ENCODE measurements at places on chromosomes 12 and 14.

GRCh38 chr12:52226446-52226845, 6.6 kb upstream of the KRT7 start:
- DNase-seq = no peak

DNA sequence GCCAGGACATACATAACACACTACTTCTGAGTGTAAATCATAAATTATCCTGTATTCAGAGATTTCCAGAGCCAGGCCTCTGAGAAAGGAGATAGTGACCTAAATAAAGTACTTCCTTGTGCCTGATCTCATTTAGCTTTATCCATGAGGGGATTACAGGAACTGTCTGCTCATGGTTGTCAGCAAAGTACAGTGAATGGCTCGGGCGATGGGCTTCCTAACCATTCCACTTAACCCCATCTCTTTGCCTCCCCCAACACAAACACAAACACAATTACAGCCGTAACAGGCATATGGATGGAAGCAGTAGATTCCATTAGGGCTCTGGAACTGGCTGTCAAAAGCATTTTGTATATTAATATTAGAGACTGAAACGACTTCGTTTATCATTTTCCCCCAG, 206.7 kb upstream of the CPNE8 start:
- DNase-seq = no peak

GRCh38 chr14:31419967-31420318, 407 bp downstream of the HEATR5A start:
- no peak for DNase-seq

DNA sequence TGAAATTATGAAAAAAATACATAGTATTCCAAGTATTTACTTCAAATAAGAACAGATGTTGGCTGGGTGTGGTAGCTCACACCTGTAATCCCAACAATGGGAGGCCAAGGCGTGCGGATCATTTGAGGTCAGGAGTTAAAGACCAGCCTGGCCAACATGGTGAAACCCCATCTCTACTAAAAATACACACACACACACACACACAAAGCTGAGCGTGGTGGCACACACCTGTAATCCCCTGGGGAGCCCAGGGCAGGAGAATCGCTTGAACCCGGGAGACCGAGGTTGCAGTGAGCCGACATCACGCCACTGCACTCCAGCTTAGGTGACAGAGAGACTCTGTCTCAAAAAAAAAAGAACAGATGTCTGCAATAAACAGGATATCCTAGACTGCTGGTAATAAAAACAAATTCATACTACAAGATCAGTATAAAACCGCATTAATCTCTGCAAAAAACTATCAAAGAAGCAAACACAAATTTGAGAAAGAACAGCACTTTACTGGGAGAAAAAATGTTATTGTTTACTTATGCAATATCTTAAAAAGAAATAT, 23.8 kb downstream of the EEA1 start:
- no peak for DNase-seq

GRCh38 chr12:58189030-58189429, 247.7 kb downstream of the ATP23 start:
- no peak for DNase-seq

- DNase-seq = no peak
Measured at GRCh38 chr14:66284346-66284745, 201.8 kb upstream of the CCDC196 start.

DNA sequence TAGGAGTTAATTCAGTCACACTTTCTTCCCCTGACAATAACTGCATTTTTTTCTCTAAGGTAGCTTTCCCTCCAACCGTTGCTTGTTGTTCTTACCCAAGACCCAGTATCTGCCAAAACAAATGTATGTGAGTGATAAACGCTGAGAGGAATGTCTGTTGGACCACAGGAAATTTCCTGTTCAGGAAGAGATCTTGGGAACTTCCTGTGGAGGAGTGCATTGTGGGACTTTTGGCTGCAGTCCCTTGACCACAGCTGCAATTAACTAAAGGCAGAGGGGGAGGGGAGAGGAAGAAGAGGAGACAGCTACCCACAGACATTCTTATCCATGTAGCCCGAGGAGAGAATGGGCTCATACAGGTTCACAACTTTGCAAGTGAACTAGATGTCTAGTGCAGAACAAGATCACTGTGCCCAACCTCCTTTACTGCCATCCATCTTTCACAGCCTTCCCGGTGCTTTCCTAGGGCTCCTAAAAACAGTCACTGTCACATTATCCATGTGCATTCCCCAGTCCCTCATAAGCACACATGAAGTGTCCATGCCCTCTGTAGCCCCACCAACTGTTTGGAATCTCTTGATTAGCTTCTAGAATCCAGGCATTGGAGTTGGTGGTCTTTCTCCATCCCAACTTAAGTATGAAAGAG, 149.5 kb downstream of the ETV6 start:
- DNase-seq = no peak

- DNase-seq = no peak
Measured at GRCh38 chr12:91256411-91256810, 73.8 kb upstream of the DCN start.

- no peak for DNase-seq
Measured at GRCh38 chr14:85421186-85421877, 108.6 kb upstream of the FLRT2 start.

DNA sequence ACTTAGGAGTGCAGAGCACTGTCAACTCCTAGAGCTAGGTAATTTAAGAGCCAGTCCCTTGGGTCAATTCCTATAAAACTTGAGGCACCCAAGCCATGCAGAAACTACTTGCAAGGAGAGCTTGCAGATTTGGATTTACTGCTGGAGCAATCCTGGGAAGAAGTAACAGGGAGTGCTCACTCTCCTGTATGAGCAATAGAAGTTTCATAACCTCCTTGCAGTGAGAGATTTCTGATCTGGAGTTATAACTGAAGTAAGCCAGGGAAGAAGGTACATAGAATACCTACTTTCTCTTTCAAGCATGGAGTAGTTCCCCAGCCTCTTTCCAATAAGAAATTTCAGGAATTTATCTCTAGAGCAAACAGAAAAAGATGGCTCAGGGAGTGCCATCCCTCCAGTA, 650.1 kb upstream of the USP15 start:
- DNase-seq = no peak

DNA sequence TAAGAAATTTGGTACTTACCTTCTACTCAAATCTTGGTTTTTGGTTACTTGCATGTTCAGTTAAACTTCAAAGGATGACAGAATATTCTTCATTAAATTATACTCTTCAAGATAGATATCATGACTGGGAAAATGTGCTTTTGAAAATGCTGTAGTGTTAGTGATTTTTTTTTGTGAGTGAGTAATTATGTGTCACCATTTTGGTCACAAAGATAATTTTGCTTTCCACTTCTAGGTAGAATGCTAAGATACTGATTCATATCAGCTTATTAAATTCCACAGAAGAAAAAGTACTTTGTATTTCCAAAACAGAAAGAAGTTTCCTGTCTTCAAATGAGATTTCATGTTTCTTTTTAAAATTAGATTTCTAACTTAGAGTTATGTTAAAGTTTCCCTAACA, 61.2 kb downstream of the ATXN7L3B start:
- DNase-seq = no peak

DNA sequence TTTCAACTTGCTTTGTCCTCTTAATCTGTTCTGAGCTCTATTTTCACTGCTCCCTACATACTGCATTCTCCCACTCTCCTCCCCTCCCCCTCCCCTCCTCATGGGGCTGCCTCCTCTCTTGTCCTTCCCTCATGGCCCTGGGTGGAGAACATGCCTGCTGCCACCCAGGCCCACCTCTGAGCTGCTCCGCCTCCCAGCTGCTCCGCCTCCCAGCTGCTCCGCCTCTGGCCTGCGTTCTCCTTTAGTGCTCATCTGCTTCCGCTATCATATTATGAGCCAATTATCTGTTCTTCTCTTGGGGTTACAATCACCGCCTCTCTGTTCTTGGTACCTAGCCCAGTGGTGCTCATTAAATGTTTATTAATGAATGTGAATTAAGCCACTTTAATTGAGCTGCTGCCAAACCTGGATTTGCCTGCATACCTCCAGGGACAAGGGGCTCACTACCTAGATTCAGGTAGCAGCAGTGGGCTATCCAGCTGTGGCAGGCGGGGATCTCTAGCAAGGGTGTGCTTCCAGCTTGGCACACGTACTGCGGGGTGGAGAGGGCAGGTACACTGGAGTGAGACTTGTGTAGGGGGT, 32.0 kb upstream of the FAM181A start:
- DNase-seq = no peak

DNA sequence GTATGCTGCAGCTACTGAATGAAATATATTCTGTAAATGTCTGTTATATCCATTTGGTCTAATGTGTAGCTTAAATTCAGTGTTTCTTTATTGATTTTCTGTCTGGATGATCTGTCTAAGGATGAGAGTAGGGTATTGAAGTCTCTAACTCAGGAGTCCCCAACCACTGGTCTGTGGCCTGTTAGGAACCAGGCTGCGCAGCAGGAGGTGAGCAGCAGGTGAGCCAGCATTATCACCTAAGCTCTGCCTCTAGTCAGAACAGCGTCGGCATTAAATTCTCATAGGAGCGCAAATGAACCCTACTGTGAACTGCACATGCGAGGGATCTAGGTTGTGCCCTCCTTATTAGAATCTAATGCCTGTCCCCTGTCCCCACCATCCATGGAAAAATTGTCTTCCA, 329.7 kb upstream of the RGS6 start:
- DNase-seq = no peak

DNA sequence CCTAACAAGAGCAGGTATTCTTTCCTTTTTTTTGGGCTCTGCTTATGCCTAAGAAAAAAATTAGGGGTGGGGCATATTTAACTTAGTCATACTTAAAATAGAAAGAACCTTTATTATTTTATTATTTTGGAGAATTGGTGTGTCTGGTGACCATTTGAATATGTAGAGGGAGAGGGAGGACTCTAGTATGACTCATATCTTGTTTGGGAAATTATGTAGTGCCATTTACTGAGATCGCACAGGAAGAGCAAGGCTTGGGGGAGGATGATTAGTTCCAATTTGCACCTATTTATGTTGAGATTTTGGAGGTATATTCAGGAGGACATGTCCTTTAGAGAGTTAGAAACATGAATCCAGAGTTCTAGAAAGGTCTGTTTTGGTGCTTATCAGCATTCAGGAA, 9.9 kb downstream of the ZNF410 start:
- DNase-seq = no peak
